ENCODE measurements at places on chromosomes 5 and 9.

GRCh38 chr9:129166623-129167557 lies 11.2 kb downstream of the IER5L start:
- DNase-seq, result peak; percentile 94

- no peak for DNase-seq
These were observed 53.1 kb downstream of the NXNL2 start for GRCh38 chr9:88587885-88588649.

DNA sequence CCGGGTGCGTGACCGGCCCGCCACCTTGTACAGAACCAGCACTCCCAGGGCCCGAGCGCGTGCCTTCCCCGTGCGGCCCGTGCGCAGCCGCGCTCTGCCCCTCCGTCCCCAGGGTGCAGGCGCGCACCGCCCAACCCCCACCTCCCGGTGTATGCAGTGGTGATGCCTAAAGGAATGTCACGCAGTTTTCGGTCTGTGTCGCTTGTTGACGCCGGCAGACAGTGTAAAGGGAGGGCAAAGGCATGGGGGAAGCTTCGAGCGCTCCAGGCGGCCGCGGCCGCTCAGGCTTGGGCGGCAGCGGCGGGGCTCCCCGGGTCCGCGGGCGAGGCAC lies 1.3 kb downstream of the LRRC26 start:
- no peak for DNase-seq

- no peak for DNase-seq
These were observed 71.8 kb downstream of the NRG2 start for GRCh38 chr5:139971202-139971725.

- DNase-seq, result no peak
These were observed 144.9 kb downstream of the CDK5RAP2 start for GRCh38 chr9:120435091-120435490.

GRCh38 chr5:76041863-76042262 lies 41.3 kb upstream of the SV2C start:
- DNase-seq, result no peak

DNA sequence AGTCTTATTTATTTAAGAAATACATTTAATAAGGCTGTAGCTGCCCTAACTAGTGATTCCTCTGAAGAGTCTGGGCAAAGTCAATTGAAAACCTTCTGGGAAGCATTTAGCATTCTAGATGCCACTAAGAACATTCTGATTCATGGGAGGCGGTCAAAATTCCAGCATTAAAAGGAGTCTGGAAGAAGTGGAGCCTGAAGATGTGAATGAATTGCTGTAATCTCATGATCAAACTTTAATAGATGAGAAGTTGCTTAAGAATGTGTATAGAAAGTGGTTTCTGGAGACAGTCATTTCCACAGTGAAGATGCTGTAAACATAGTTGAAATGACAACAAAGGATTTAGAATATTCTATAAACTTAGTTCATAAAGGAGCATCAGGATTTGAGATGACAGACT lies 61.4 kb downstream of the WDR41 start:
- no peak for DNase-seq

GRCh38 chr5:33701951-33702350 lies 189.8 kb downstream of the ADAMTS12 start:
- DNase-seq, result no peak

DNA sequence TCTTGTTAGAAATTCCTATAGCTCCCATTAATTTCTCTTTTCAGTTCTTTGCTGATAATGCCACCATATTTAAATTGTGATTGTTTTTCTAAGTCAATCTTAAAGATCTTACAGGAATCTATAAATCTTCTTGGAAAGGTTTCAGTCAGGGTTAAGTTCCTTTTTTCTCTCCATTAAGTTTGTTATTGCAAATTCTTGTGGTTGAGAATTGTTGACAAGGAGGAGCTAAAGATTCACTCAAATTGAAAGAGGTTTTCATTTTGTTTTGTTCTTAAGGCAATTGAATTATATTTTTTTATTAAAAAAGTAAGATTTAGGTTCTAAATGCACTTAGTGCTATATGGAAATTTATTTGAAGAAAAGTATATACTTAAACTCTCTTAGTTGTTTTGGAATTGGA lies 213.4 kb downstream of the PRR16 start:
- no peak for DNase-seq

GRCh38 chr9:33952066-33952465 lies 96.6 kb downstream of the UBAP2 start:
- no peak for DNase-seq

- no peak for DNase-seq
These were observed 574.3 kb downstream of the PDE4D start for GRCh38 chr5:59319250-59319649.

GRCh38 chr5:14342306-14342705 lies 199.2 kb downstream of the TRIO start:
- no peak for DNase-seq

- no peak for DNase-seq
These were observed 18.5 kb upstream of the NTNG2 start for GRCh38 chr9:132143359-132143758.
